ENCODE measurements at places on chromosomes 2 and 18. TPM values are rescaled to one million over a fixed set of nuclear protein-coding genes. Genes with fewer than 3 reads are reported as not detected.

C2orf78 gene
- not detected for total RNA-seq

DSC3 gene
- 9.8 TPM for total RNA-seq

ACTR2 gene
- 239 TPM for total RNA-seq

SPHKAP gene
- not detected for total RNA-seq

- no peak for DNase-seq
Observed at GRCh38 chr2:144516411-144516980, 3.4 kb downstream of the ZEB2 start.

- peak; percentile 58 for DNase-seq
Observed at GRCh38 chr18:2180586-2180985, 390.7 kb downstream of the METTL4 start.

DNA sequence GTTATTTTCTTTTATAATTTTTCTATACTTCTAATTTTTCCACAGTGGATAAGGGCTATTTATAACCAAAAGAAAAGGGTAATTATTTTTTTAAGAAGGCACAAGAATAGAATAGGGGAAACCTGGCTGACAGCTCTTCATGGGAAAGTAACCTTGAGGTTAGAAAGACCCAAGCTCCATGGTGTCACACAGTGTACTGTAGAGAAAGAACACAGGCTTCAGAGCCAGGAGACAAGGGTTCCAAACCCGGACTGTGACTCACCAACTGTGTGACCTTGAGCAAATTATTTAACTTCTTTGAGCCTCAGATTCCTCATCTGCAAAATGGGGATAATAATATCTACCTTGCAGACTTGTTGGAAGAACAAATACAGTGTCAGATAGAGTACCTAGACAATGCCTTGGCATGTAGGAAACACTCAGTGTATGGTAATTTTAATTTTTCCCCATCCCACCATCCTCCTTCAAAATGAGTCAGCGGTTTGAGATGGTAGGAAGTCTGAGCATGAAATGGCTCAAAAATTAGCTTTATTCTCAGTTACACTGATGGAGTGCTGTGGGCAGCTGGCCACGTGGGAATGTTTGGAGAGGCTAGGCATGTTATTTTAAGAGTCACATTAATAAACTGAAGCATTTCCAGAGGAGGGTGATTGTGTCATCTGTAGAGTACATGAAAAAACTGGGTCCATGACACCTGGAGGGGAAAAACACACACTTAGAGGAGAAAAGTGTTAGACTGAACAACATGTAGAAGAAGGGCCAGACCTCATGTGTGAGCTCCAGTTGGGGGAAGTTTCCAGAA, 36.7 kb downstream of the TMEM37 start:
- no peak for DNase-seq

DNA sequence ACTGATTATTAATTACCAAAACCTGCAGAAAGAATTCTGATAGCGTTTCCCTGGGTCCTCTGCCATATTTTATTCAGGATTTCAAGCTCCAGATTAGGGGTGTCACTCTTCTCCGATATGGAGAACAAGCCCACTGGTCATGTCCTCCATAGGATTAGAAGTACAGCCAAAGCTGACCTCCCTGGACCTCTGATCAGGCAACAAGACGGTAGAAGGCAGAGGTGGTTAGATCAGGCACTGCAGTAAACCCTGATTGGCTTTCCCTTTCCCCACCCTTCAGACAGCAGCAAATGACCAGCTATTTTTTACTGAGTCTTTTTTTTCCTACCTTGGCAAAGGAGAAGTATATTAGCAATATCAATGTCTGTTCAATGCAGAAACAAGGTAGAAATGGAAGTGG, 37.7 kb downstream of the SPC25 start:
- DNase-seq = no peak

- DNase-seq = no peak
Observed at GRCh38 chr18:48621240-48621639, 82.4 kb downstream of the CTIF start.

GRCh38 chr18:72846736-72847533, 20.9 kb downstream of the NETO1 start:
- DNase-seq = no peak

- DNase-seq = no peak
Observed at GRCh38 chr18:31116853-31117595, 14.8 kb upstream of the DSC2 start.

GRCh38 chr2:238528953-238529781, 102.4 kb downstream of the ASB1 start:
- peak; percentile 24 for DNase-seq

- DNase-seq = peak; percentile 86
Observed at GRCh38 chr2:189580658-189581353, at the start of gene SLC40A1. Gene SLC40A1, minus strand, starts transcription at chr2:189580786. Its CDS starts 326 bp downstream, at chr2:189580460.
